Stimulated activated CD4-positive, alpha-beta T cell treated with anti-CD3 and anti-CD28 coated beads, TNF-alpha, amount 100 ng/mL, for 24 hours (primary cell): ENCODE measurements at places on chromosomes 7 and 10.

DNA sequence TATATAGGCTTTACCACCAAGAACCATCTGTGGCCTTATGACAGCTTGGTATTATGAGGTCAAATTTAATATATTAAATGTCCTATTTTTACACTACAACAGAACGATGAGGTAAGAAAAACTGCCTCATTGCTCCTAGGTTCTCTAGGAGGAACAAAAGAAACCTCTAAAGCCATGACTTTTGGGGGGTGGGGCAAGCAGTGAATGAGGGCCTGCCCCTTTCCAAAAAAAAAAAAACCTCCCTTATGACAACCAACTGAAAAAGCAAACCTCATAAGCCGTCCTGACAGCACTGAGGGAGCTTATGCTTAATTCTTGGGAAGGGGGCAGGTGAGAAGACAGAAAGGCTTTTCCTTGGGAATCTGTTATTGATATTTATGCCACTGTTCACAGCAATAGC, 116.6 kb downstream of the KMT2E start:
- DNase-seq = no peak

- DNase-seq = no peak
These were observed 194.0 kb upstream of the PPP1R3A start for GRCh38 chr7:114112806-114113205.

DNA sequence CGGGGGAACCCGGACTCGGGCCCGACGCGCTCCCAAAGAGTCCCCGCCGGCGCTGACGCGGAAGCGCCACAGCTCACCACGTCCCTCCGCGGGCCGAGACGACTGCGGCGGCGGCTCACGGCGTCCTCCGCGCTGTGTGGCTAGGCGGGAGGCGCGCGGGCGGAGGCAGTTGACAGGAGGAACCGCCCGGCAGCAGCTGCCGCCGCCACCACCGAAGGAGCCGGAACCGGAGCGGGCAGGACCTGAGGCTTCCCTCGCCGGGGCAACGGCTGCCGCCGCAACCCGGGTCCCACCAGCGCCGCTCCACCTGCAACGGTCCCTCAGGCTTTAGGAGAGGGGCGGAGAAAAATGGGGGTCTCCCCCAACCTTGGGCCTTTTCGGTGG, 334 bp downstream of the ZNF800 start:
- DNase-seq = peak; percentile 46

- no peak for DNase-seq
These were observed 16.4 kb upstream of the PSMG3 start for GRCh38 chr7:1586126-1586826.

DNA sequence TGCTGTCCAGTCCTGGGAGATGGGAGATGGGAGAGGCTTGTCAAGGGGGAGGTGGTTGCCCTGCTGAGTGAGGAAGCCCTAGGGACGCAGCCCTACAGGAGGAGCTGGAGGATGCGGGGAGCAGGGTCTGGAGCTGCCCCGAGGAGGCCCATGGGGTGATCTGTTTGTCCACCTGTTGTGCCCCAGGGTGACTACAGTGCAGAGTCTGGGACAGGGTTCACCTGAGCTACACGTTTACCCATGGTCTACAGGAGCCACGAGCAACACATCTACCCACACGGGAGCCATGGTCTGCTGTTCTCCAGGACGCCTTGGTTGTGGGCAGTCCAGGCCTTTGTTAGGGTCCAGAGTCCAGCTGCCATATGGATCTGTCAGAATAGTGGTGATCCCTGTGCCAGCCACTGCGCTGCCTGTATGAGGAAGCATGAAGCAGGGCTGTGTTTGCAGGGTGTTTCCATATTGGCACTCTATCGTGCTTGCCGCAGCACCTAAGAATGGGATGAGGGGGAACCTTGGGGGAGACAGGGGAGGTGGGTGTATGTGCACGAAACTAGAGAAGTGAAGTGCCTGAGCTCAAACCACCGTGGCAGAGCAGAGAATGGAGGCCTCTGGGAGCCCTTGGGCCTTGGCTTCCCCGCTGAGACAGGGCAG, 23.7 kb downstream of the ZNF775 start:
- DNase-seq = no peak

DNA sequence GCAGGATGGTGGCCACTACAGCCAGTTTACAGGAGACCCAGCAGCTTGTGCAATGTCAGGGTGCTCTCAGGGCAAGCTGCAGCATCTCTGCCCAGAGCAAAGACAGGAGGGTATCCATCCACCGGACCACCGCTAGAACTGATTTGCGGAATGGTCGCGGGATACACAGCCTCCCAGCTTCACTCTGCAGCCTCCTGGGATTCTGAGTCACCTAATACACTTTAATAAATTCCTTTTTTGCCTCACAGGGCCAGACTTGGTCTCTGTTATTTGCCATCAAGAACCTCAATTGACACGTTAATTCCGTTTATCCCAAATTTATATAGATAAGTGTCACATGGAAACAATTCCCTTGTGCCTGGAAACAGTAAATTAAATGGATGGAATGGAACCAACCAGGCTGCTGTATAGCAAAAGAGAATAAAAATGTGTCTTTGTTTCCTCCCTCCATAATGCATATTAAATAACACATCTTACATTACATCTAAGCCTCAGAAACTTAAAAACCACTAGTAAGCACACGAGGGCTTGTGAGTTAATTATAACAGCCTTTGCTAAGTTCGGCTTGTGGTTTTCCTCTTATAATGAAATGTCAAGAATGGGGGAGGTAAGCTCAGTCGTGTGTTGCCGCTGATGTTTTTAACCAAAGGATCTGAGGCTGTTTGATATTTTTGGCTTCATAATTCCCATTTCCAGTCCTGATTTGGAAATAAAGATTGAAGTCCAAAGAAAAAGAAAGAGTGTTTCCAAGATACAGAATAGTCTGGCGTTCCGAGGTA, 52.1 kb downstream of the ADRB1 start:
- no peak for DNase-seq

DNA sequence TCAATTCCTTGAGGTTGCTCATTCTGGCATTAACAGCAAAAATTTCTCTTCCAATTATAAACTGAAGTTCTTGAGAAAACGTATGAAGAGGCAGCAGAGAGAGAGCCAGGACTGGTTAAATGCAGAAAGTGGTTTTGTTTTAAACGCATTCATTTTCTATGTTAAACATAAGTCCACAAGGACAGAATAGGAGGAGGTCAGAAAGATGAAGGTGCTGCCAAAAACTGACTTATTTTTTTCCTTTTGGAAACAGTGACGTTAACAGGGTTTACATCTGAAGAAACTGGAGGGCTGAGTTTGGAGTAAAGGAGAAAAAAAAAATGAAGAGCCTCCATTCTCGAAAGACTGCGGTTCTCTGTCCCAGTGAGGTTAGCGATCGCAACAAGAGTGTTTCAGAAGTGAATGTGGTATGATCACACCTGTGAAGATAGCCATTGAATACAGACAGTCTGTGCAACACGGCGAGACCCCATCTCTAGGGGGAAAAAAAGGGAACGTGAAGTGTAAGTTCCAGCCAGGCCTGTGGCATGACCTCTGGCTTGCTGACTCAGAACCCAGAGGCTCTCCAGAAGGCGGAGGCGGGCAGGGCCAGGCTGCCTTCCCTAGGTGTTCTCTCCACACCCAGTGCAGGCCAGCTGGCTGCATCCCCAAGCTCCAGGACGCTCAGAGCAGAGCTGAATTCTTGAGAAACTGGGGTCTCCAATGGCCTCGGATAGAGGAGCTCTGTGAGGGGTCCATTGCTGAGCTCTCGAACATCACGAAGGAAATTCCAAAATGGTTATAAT, 84.0 kb downstream of the CHST15 start:
- DNase-seq = no peak

DNA sequence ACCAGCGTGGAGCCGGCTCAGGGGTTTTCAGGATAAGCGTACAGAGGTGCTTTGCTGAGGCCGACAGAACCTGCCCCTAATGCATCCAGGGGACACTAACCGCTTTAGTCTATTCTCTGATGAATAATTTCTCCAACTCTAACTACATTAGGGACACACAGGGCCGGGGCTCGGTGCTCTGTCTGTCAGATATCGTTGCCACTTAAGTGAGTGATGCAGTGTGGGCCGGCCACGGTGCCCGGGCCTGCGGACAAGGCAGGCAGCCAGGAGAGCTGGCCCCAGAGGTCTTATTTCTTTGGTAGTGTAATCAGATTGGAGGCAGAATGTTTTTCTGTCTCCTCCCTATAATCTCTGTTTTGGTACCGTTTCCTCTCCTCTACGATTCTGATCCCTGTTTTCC, 62.7 kb downstream of the ADRA2A start:
- DNase-seq = no peak

- DNase-seq = no peak
These were observed 370.9 kb downstream of the SORCS1 start for GRCh38 chr10:106793617-106794016.

DNA sequence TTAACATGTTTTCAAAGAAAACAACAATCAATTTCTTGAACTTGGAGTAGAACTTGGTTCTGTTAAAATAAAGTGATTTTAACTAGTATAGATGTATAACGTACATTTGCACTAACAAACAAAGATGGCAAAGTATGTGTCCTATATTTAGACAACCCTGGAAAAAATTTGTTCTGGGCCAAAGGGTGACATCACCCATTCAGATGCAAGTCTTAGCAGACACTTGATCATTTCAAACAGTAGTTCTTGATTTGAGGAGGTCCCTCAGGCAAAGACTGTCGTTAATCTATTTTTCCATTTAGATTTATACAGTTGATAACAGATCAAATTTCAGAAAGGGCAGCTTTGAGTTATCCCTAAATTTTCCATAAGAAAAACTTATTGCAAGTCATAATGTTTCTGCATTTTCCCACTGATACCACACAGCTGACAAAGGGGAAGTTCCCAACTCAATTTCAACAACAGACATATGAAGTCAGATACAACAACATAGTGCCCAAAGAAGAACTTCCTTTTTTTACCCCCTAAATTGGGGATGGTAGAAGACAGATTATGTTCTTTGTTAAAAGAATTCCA, 5.2 kb downstream of the NMT2 start:
- DNase-seq = no peak

DNA sequence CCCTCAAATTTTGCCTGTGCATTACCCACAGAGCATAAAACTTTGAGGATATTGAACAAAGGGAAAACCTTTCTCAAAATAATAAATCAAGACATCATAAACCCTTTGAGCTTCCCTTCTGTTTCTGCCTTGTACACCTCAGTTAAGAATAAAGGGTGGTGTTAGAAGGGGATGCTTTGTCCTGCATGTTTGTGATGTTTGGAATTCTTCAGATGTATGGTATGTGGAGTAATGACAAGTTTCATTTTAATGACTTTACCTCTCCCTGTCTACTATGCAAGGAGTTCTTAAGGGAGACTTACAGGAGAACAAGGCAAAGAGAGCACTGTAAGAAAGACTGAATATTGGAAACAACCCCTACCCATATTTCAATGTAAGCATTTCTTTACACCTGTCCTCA, 99.2 kb downstream of the HECW1 start:
- no peak for DNase-seq

DNA sequence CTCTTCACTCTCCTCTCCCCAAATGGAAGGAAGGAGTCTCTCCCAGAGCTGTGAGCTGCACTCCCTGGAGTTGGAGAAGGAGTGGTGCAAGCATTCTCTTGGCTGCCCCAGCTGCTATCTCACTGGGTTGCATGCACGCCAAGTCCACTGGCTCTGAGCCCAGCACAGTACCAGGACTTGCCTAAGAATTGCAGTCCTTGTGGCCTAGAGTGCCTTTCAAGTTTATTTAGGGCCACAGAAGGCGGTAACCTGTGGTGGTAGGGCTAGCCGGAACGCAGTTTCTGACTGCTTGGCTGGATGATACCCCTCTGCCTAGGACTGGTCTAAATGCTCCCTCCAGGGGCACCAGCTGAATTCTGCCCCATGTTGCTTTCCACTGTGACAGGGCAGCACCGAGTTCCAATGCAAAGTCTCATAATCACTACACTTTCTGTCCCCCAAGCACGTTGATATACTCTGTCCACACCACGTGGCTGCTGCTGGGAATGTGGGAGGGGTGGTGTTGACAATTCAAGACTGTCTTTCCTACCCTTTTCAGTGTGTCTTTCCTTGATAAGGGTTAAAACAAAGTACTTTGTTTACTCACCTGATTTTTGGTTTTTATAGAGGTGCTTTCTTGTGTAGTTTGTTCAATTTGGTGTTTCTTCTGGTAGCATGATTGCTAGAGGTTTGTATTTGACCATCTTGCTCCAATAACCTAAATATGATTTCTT, 57.0 kb downstream of the PHTF2 start:
- no peak for DNase-seq

GRCh38 chr10:26647602-26648244, 49.8 kb upstream of the PDSS1 start:
- no peak for DNase-seq

- DNase-seq = no peak
These were observed 52.8 kb downstream of the WIPF3 start for GRCh38 chr7:29859104-29859503.

DNA sequence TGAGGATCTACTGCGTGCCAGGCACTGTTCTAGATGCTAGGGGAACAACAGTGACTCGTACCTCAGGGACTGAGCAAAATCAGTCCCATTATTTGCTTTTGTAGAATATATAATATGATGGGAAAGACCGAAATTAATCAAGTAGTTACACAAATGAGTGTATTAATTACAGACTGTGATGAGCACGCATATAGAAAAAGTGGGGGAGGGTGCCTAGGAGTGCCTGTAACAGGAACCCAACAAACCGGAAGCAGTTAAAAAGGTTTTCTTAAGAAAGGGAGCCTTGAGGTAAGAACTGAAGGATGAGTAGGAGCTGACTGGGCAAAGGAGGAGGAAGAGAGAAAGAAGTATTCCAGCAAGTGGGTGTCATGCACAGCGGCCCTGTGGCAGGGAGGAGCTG, 28.2 kb upstream of the IL6 start:
- DNase-seq = peak; percentile 14

GRCh38 chr7:111840528-111840927, 278.2 kb upstream of the IMMP2L start:
- no peak for DNase-seq

- no peak for DNase-seq
These were observed 51.1 kb upstream of the C1GALT1 start for GRCh38 chr7:7131273-7131672.

DNA sequence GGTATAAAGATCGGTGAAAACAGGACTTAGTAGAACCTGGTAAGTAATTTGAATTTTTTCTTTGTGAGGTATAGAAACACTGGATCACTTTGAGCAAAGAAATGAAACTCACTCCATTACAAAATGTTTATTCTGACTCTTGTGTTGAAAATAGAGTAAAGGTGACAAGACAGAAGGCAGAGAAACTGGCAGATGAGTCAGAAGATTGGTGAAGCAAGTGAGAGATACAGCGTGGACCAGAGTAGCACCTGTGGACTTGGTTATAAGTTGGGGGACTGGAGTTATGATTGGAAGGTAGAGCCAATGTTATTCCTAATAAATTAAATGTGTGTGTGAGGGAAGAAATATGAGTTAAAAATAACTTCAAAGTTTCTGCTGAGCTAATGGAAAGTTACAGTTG, 620.9 kb downstream of the ZWINT start:
- no peak for DNase-seq
